Lower leg skin (tissue), 4 donors: ENCODE measurements at places on chromosomes 7 and 10. TPM values are rescaled to one million over a fixed set of nuclear protein-coding genes. Genes with fewer than 3 reads are reported as not detected.

The HMX3 gene
- total RNA-seq, result not detected

The LIPF gene
- total RNA-seq, result not detected

The GIMAP8 gene
- 3.9 TPM for total RNA-seq

The HOXA4 gene
- total RNA-seq, result 1.3 TPM

The OR6B1 gene
- not detected for total RNA-seq

The KIAA1549 gene
- 1.1 TPM for total RNA-seq

The TMEM213 gene
- total RNA-seq, result 2.5 TPM

The JAKMIP3 gene
- total RNA-seq, result 0.32 TPM

The GPR37 gene
- 3.9 TPM for total RNA-seq

The MINDY4 gene
- total RNA-seq, result 4.7 TPM

The CYP3A5 gene
- 102 TPM for total RNA-seq

The GIMAP6 gene
- total RNA-seq, result 13.3 TPM

The LGI1 gene
- not detected for total RNA-seq

The TACC2 gene
- 191 TPM for total RNA-seq

The BBS9 gene
- total RNA-seq, result 25.1 TPM

The TECTB gene
- total RNA-seq, result not detected

The OPALIN gene
- not detected for total RNA-seq

The PIK3CG gene
- 2.7 TPM for total RNA-seq

The SEMA3D gene
- 2.4 TPM for total RNA-seq

The FAM13C gene
- total RNA-seq, result 12.2 TPM

The TUBAL3 gene
- total RNA-seq, result 0.93 TPM

The DPYSL4 gene
- total RNA-seq, result 1.3 TPM

The HPS1 gene
- total RNA-seq, result 59.1 TPM

The ADRB1 gene
- 0.76 TPM for total RNA-seq

The WDR86 gene
- 1.4 TPM for total RNA-seq

The KIF11 gene
- total RNA-seq, result 3.1 TPM

The TUBB8 gene
- not detected for total RNA-seq

The FEZF1 gene
- total RNA-seq, result not detected

The PDE1C gene
- 0.53 TPM for total RNA-seq

The MYL10 gene
- total RNA-seq, result not detected

The UPK3BL1 gene
- 25.5 TPM for total RNA-seq

The RARRES2 gene
- total RNA-seq, result 20.1 TPM

The CFAP69 gene
- total RNA-seq, result 3.7 TPM

The APBB1IP gene
- 0.34 TPM for total RNA-seq

The ZNF316 gene
- 63.6 TPM for total RNA-seq

The NPTX2 gene
- total RNA-seq, result 17.6 TPM

The PBLD gene
- total RNA-seq, result 3.6 TPM

The OR2A5 gene
- total RNA-seq, result not detected

The ARHGAP22 gene
- 0.84 TPM for total RNA-seq

The VPS37D gene
- 2.7 TPM for total RNA-seq

The MBL2 gene
- not detected for total RNA-seq

The FGL2 gene
- total RNA-seq, result 8.8 TPM

The CYP26C1 gene
- not detected for total RNA-seq
